Activated CD4-positive, alpha-beta T cell treated with anti-CD3 and anti-CD28 coated beads, Interleukin-10, Interleukin-2, amounts not matched to agents 100 ng/mL and 50 ng/mL, durations not matched to agents 16 hours and 8 hours (primary cell): ENCODE measurements at places on chromosomes 13 and 19.

- DNase-seq = peak; percentile 17
Measured at GRCh38 chr13:74077375-74077774, 56.8 kb downstream of the KLF12 start.

DNA sequence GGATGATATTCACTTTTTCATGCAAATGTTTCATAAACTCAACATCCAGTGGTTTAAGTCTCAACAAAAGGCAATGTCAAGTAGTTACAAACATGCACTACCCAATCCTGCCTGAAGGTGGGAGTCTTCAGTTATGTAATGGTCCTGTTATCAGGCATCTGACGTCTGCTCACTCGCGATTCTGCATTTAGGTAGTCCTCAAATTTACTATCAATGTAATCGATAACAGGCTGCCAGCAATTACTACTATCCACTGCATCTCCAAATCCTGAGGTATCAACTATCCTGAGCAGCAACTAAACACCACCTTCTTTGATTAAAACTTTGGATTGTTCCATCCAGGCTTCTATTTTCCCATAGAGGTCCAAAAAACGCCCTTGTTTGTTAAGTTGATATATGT, 51.2 kb downstream of the NLRP12 start:
- peak; percentile 55 for DNase-seq

DNA sequence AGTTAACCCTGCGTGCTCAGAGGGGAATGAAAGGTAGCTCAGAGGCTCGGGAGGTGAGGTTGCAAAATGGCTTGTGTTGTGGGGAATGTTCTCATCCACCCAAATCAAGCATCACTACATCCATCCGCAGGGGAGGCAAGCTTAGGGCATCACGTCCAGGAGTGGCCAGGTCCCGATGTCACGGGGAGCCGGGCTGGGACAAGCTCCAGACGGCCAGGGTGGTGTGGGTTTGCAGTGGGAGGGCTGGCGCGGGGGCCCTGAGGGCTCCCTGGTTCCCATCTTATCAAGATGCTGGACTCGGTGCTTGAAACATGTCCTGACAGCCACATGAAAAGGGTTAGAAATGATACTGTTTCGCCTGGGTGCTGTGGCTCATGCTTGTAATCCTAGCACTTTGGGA, 25.8 kb downstream of the EPN1 start:
- DNase-seq = no peak

DNA sequence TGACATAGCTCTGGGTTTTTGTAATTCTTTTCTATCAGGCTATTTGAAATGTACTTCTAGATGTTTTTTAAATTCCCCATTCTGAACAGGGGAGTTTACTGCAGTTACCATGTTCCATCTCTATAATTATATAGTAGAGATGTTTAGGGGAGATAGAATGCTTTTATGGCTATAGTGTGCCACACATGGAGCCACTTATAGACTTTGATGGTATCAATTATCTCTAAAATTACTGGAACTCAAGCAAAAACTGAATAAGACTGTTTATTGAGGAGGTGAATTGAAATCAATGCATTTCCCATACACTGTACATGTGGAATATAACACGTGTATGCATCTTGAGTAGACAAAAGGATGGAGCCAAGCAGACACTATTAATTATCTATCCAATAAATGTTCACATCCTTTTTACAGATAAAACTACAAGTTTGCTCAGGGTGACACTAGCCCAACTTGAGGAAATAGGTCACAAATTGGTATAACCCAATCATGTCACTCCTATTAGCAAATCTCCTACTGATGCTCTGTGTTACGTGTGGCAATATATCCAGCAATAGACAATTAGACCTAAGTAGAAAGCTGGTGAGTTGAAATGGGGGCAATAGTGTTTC, 1882.6 kb downstream of the PCDH9 start:
- no peak for DNase-seq

- no peak for DNase-seq
Measured at GRCh38 chr13:39536274-39536673, 66.7 kb downstream of the LHFPL6 start.

DNA sequence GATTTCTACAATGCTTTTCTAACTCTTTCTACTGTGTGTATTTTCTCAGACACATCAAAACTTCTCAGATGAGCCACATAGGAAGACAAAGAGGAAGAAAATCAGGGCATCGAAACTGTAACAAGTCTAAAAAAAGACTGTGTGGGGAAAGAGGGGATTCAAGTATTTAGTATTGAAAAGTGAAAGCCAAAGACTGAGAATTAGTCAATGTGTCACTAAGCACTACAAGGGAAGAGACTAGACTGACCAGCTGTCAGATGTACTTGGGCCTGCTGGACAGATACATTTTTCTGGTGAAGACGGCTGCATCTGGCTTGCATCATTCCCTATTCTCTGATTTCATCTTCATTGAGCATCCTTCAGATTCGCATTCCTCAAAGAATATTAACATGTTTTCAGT, 25.4 kb downstream of the COMMD6 start:
- no peak for DNase-seq
